ENCODE measurements at places on chromosomes 1 and 21. TPM values are rescaled to one million over a fixed set of nuclear protein-coding genes. Genes with fewer than 3 reads are reported as not detected.

Gene ECM1
- total RNA-seq = 0.71 TPM

Gene RAB3B
- 0.24 TPM for total RNA-seq

Gene TRAF3IP3
- 241 TPM for total RNA-seq

Gene CLIC6
- 3.3 TPM for total RNA-seq

Gene HDGF
- total RNA-seq = 226 TPM

Gene CELA2B
- total RNA-seq = 0.28 TPM

Gene LYPD8
- total RNA-seq = 0.05 TPM

Gene TMEM240
- total RNA-seq = 0.42 TPM

Gene MACO1
- 21.3 TPM for total RNA-seq

Gene CFAP57
- 0.42 TPM for total RNA-seq

Gene CD52
- 1,020 TPM for total RNA-seq

Gene NEXN
- total RNA-seq = 0.52 TPM

Gene LMOD1
- 0.24 TPM for total RNA-seq

Gene ZMPSTE24
- 23.4 TPM for total RNA-seq

Gene LCE2A
- total RNA-seq = not detected

Gene LRRC53
- total RNA-seq = 0.19 TPM

Gene CYYR1
- total RNA-seq = 3.5 TPM

Gene LCE1D
- total RNA-seq = not detected

Gene INKA2
- total RNA-seq = 1.4 TPM

Gene STYXL2
- 0.24 TPM for total RNA-seq

Gene NT5C1A
- 0.09 TPM for total RNA-seq

Gene AIRE
- total RNA-seq = 11.9 TPM

Gene VWA5B1
- total RNA-seq = 0.05 TPM

Gene ERG
- 3.9 TPM for total RNA-seq

Gene CLDN17
- 0.09 TPM for total RNA-seq

Gene PADI4
- 2.8 TPM for total RNA-seq

Gene RGS18
- 8.8 TPM for total RNA-seq
